ENCODE measurements at places on chromosomes 2 and 18.

- no peak for DNase-seq
Observed at GRCh38 chr2:146642066-146642465, 1202.8 kb upstream of the ACVR2A start.

- no peak for DNase-seq
Observed at GRCh38 chr2:18362696-18363095, 197.8 kb downstream of the RDH14 start.

GRCh38 chr2:233247116-233247515 lies 4.4 kb upstream of the ATG16L1 start:
- no peak for DNase-seq

DNA sequence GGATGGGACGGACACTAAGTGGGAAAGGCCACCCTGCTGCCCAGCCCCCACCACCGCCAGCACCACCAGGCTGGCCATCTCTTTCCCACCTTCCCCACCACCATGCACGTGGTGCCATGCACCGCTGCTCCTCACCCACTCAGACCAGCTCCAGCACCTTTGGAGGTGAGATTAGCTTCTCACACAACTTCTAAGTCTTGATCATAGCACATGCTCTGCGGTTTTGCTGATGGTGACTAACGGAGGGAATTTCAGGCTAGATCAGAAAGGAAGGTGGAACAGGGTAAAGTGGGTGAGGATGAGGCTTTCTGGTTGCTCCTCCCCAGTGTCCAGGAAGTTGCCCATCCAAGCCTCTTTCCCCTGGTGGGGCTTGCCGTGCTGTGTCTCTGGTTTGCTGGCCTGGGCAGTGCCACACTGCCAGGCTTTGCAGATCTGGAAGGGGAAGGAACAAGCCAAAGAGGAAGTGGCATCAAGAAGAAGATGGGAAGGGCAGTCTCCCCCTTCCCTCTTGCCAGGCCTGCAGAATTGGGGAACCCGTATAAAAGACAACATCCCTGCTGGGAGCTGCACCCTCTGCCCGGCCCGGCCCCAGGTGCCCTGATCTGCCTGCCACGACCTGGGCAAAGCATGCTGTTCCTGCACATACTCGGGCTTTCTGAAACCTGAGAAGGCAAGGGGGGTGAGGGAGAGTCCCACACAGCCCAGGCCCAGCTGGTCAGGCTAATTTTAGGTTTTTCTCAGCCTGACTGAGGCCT lies 44.3 kb upstream of the CAB39 start:
- no peak for DNase-seq

DNA sequence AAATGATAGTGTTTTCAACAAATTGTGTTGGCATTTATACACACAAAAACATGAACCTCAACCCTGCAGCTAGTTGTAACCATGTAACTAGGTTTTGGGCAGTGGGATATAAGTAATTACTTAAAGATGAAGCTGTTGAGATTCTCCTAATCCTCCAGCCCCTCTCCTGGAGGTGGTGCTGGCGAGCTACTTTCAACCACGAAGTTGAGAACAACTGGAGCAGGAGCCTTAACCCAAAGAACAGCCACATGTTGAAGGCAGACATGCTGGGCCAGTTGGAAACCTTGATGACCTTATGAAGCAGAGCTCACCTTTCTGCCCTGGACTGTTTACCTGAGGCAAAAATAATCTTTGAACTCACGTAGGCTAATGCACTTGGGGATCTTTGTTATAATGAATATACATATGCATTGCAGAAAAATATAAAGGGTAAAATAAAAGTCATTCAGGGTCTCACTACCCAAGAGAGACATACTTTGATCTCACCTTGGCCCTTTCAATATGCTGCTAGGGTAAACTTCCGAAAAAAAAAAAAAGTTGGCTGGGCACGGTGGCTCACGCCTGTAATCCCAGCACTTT lies 89.6 kb upstream of the NPAS2 start:
- no peak for DNase-seq

DNA sequence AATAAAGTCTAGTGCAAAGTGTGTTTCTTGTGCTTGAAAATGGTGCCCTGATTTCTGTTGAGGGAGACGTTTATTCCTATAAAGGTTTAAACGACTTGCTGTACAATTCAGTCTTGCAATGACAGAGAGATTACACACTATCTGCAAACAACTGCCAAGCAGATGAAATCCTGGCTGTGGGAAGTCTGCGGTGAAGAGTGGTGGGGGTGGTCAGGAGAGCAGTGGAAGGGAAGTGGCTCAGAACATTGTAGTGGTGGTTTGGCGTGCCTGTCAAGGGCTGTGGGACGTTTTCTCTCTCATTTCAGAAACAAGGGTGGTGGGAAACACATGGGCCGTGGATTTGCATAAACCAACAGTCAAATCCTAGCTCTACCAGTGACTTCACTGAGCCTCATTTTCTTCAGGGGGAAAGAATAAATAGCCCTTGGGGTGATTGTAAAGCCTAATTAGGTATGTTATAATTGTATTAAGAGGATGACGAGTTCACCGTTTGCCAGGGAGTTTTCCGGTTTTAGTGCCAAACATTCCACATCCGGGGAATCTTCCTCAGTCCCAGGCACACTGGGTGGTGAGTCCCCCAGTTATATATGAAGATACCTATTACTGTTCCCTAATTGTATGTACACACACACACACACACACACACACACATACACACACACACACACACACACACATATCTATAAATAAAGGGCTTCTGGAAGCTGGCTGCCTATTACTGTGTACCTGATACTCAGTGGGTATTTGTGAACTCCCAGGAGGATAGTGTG lies 115.0 kb downstream of the SPTBN1 start:
- no peak for DNase-seq

DNA sequence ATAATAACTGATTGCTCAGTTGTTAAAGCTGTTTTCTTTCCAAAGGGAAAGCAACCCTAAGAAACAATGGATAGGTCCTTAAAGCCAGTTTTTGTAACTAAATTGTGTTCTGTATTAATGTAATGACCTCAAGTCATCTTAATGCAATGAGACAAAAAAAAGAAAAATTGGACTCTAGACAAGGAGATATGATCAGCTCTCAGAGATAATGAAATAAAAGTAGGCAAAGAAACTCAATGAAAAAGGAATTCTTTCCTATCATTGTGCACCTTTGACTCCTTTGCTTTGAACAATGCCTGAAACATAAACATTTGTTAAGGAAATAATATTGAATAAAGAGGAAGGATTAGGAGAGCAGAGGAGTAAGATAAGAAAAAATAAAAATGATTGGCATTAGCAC lies 86.1 kb downstream of the RIT2 start:
- no peak for DNase-seq

DNA sequence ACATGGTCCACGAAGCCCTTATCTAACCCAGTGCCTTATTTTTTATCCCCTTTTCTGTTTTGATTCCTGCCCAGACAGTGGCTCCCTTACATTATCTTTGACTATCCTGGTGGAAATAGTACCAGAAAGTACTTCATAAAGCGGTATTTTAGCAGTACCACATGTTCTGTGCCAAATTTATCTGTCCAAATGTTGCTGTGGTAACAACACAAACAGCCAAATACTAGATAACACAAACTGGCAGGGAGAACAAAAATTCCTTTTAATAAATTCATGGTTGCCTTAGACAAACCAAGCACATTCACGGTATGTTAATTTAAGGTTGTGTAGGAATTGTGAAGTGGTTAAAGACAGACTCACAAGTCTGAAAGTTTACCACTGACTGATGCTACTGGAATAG lies 187.9 kb upstream of the LHCGR start:
- no peak for DNase-seq

- no peak for DNase-seq
Observed at GRCh38 chr2:232511336-232511890, 8.8 kb upstream of the PRSS56 start.

- no peak for DNase-seq
Observed at GRCh38 chr2:191806396-191806795, 40.5 kb downstream of the CAVIN2 start.

- no peak for DNase-seq
Observed at GRCh38 chr18:45910405-45911023, 56.6 kb downstream of the EPG5 start.

DNA sequence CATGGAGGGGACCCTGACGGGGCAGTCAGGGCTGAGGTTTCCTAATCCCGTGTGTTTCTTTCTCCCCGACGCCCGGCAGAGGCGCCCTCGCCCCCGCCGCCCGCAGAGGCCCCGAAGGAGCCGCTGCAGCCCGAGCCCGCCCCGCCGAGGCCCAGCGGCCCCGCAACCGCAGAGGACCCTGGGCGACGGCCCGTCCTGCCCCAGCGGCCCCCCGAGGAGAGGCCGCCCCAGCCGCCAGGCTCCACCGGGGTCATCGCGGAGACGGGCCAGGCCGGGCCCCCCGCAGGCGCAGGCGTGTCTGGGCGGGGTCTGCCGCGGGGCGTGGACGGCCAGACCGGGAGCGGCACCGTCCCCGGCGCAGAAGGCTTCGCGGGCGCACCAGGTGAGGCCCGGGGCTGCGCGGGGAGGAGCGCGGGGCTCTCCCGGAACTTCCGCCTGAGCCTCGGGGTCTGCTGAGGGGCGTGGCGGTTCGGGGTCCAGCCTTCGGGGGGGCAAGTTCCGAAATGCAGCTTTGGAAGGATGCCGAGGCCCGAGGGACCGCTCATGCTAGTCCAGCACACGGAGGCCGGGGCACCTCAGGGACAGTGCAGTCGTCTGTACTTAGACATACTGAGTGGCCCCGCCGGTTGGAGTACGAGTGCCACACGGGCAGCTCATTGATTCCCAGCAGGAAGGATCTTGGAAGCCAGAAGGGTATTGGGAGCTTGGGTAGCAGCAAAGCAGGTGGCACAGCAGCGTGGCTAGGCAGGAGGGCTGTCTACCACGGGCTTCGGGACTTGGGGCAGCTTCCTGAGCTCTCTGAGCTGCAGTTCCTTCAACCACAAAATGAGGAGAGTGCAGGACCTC lies 60.1 kb downstream of the EMILIN2 start:
- no peak for DNase-seq

- DNase-seq: no peak
Observed at GRCh38 chr2:157486596-157487270, 42.8 kb upstream of the CYTIP start.

DNA sequence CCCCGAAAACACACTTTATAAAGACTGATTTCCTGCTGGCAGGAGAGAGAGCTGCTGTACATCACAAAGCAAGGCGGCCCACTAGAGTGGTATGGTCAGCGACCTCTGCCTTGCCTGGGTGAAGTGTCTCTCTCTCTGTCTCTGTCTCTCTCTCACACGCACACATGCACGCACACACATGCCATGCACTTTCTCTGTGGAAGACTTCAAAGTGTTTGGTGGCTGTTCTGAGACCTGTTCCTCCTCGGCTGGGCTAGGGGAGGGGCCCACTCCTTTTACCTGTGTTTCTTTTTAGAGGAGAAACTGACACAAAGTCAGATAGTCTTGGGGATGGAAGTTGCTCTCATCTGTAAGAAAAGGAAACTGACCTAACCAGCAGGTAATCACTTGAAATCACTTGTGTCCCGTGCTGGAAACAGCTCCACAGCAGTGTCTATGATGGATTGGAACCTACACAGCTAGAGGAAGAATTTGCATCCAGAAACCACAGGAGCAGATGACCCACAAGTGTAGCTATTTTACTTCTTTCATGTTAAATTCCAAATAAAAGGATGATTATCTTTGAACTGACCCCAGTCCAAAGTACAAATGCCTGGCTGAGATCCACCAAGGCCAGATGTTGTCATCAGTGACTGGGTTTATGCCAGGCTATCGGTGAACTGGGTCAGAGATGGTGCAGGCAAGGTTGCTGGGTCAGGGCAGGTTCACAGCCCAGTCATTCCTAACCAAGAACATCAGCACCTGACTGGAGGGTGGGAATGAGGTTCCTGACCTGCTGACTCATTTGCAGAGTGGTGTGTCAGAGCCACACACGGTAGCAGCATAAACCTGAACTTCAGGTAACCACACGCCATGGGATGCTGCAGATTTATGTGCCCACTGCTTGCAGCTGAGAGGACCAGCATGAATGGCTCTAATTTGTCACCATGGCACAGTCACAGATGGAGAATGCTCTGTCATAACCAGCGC lies 63.0 kb downstream of the NPAS2 start:
- DNase-seq: no peak

DNA sequence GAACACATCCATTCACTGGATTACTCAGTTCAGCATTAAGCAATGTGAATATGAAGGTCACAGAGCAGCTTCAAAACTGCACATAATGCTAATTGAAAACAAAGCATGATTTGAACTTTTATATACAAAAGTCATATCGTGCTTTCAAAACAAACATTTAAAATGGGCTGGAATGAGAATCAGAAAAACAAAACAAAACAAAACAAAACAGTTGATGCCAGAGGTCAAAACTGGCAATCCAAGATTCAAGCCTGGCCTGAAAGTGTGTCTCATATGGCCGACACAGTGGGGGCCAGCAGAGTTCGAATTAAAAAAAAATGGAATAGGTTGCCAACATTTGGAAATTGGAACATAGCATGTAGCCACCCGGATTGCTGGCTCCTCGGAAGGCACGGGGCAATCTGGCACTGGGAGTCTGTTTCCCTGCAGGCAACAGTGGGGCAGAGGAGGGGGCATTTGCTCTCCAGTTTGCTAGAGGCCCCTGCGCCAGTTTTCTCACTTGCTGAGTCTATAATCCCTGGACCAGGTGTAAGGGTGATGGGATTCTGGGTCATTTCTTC lies 294.4 kb downstream of the ZNF521 start:
- no peak for DNase-seq

DNA sequence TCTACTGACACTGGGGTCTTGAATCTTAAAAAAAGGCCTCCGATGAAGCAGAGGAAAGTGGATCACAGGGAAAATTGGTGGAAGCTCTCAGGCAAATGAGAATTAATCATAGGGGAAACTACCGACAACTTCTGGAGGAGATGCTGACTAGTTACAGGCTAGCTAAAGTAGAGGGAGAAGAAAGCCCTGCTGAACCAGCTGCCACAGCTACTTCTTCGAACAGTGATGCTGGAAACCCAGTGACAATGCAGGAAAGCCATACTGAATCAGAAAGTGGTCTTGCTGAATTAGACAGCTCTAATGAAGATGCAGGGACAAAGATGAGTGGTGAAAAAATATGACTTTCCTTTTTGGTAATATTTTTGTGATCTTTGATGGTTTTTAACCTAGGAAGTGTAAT lies 44.9 kb upstream of the SLC3A1 start:
- DNase-seq: no peak

DNA sequence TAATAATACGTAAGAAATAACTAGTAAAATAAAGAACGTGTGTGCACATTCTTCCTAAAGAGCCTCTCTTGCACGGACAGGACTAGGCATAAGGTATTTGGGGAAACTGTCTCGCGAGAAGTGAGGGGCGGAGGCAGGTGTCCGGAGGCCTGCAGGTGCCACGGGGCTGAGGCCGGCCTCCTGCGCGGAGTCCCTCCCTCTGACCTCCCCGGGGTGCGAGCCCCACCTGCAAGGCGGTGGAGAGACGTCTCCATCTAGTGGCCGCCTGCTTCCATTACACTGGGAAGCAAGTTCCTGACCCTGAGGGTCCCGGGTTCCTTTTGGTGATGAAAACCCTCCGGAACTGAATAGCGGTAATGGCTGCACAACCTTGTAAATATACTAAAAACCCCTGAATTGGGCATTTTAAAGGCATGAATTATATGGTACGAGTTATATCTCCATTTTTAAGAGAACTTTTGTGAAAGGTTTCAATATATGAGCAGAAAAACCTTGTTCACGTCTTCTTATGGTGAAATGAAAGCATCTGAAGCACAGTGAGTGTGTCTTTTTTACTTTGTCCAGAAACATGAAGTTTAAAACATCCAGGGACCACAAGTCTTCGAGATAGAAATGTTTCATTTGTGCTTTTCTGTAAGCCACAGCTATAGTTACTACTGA lies 35.5 kb upstream of the CTDP1 start:
- no peak for DNase-seq

- no peak for DNase-seq
Observed at GRCh38 chr18:58721566-58722239, 50.4 kb downstream of the MALT1 start.

GRCh38 chr2:200829258-200829655 lies 17.5 kb downstream of the BZW1 start:
- DNase-seq: no peak
